ENCODE measurements at places on chromosomes 2 and 18. TPM values are rescaled to one million over a fixed set of nuclear protein-coding genes. Genes with fewer than 3 reads are reported as not detected.

IL1B gene
- total RNA-seq: 0.63 TPM

TMEM200C gene
- 0.43 TPM for total RNA-seq

KCNS3 gene
- under 0.01 TPM for total RNA-seq

CD8B2 gene
- not detected for total RNA-seq

Data from bronchial smooth muscle cell (primary cell).